ENCODE measurements at places on chromosomes 2 and 18.
A peak's percentile ranks its signal among the peaks of the same experiment; 100 is the strongest.

DNA sequence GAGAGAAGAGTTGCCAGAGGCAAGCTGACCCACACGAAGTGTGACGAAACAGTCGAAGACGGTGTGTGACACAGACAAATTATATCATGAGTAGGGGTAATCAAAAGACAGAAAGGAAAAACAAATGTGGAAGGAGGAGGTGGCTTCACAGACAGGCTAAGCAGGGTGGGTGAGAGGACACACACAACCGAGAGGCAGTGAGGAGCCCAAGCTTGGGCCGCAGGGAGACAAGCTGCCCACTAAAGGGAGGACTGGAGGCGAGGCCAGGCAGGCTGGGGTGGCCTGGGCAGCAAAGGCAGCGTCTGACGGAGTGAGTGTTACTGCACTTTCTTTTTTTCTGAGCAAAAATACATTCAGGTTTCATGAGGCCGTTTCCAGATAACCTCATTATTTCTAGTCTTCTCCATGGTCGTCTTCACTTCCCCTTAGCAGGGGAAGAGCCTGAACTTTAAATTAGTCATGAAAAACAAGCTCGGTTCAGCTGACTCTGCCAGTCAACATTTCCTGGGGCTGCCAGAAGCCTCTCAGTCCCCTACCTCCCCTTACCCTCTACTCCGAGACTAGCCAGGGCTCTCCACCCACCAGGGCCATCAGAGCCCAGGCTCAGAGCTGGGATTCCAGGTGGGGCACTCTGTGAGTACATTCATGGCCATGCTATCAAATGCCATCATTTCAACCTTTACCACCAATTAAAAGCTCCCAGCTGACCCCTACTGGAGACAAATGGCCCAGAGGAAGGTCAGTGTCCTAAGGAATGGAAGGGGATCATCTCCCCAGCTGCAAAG, 13.8 kb upstream of the ZFP36L2 start:
- no peak for DNase-seq

GRCh38 chr2:197378494-197379307, 56.1 kb downstream of the SF3B1 start:
- peak; percentile 59 for DNase-seq

GRCh38 chr2:62573137-62573731, 67.2 kb upstream of the TMEM17 start:
- DNase-seq: no peak

- DNase-seq: no peak
Observed at GRCh38 chr2:9467687-9468086, 6.7 kb upstream of the IAH1 start.

DNA sequence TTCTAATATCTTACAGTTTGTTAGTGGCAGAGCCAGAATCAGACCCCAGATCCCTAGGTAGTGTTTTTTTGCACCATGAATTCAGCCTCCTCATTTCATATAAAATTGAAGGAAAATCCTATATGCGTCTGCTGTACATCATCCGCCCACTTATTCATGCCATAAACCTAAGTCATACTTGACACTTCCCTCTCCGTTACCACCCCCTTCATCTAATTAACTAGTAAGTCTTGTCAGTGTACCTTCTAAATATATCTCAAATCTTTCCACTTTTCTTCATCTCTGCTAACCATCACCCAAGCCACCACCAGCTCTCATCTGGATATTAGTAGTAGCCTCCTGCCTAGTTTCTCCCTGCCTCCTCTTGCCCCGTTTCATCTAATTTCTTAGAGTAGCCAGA, 248.7 kb upstream of the SIX3 start:
- no peak for DNase-seq

GRCh38 chr2:74704216-74704615, 50.2 kb downstream of the SEMA4F start:
- DNase-seq: no peak
